ENCODE measurements at places on chromosomes 16 and 17.

DNA sequence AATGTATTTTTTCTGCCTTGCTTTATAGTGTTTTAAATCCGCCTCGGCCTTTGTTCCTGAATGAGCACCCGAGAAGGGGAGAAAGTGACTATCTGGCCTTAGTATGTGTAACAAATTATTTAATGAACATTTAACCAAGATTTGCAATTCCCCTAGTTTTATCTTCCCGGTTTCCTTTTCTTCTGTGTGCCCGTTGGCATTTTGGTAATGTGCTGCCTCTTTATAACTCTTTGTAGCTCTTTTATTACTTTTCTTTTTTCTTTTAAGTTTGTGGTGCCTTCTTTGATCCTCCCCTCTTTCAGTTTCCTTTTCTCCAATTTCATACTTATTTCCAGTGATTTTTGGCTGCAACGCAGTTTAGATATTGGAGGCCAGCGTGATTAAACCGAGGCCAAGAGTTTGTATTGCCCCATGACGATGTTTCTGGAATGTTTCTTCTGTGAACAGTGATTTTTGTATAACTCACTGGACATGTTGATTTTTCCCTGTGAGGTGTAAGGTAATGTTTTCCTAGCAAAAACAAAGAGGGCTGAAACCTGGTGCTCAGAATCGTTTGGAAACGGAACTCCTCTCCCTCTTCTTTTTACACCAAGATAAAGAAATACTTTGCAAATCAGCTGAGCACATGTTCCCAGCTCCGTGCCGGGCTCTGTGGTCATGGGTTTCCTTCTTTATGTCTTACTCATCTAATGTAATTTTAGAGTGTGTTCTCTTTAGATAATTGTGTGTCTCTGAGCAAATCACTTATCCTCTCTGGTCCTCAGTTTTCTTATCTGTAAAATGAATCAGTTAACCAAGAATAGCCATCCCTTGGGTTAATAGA lies 344.3 kb downstream of the WWOX start:
- DNase-seq: no peak

DNA sequence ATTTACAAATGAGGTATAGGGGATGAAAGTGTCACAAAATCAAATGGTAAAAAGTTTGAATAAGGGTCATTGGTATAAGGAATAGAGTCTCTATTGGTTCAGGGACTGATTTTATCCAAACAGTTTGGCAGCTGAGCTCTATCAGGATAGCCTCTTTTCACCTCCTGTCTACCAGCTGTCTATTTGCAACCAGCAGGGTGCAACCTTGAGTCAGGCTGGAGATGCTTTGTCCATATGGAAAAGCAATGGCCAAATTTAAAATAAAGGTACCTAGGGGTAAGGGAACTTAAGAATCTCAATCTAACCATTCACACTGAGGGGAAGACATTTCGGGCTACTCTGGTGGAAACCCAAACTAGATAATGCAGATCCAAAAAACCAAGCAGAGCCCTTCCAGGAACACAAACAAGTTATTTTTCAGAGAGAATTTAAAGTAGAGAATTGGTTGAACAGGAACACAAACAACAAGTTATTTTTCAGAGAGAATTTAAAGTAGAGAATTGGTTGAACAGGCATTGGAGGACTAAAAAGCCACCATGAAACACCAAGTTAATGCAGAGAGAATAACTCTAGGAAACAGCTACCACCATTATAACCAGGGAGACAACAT lies 12.6 kb upstream of the CA10 start:
- DNase-seq: no peak

GRCh38 chr17:12667299-12667958 lies 1.7 kb downstream of the MYOCD start:
- DNase-seq: no peak

- DNase-seq: no peak
Measured at GRCh38 chr16:2398520-2398919, 30.7 kb upstream of the CCNF start.

GRCh38 chr16:72201387-72201786 lies 29.4 kb upstream of the PMFBP1 start:
- DNase-seq: no peak

DNA sequence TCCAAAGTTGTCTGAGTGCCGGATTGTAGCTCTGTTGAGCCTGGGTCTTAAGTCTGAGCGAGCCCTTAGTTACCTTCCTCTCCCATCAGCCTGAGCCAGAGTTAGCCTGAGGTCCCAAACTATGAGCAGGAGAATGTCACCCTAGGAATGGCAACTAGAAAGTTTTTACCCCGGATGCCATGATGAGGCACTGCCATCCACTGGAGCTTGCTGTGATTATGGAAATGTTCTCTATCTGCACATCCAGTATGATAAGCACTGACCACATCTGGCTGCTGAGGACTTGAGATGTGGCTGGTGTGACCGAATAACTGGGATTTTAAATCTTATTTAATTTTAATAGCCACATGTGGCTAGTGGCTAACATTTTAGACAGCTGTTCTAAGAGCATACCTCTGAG lies 550.0 kb downstream of the CDH13 start:
- DNase-seq: no peak

- no peak for DNase-seq
Measured at GRCh38 chr17:59493867-59494266, 71.5 kb upstream of the DHX40 start.

- no peak for DNase-seq
Measured at GRCh38 chr17:29248845-29249244, 2.2 kb downstream of the CRYBA1 start.

DNA sequence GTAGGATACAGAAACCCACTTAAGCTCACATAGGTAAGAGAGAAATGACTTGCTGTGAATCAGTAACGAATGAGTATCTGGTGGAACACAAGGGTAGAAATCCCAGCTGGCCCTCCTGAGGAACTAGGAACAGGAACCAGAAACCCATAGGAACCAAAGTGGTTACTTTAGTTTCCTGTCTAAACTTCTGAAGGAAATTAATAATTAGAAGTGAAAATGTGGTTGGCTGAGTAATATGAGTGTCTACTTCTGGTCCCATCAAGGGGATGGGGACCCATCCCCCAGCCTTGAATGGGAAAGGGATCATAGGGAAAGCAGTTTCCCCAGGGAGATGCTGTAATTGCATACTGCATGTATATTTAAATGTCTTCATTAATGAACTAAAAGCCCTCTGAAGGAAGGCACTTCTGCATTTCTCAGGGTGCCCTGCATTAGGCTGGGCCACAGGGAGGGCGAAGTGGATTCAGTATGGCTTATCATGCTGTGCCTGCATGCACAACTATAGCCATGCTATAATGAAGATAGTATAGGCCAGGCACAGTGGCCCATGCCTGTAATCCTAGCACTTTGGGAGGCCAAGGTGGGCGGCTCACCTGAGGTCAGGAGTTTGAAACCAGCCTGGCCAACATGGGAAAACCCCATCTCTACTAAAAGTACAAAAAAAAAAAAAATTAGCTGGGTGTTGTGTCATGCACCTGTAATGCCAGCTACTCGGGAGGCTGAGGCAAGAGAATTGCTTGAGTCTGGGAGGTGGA lies 45.6 kb downstream of the CYB5B start:
- peak; percentile 22 for DNase-seq

DNA sequence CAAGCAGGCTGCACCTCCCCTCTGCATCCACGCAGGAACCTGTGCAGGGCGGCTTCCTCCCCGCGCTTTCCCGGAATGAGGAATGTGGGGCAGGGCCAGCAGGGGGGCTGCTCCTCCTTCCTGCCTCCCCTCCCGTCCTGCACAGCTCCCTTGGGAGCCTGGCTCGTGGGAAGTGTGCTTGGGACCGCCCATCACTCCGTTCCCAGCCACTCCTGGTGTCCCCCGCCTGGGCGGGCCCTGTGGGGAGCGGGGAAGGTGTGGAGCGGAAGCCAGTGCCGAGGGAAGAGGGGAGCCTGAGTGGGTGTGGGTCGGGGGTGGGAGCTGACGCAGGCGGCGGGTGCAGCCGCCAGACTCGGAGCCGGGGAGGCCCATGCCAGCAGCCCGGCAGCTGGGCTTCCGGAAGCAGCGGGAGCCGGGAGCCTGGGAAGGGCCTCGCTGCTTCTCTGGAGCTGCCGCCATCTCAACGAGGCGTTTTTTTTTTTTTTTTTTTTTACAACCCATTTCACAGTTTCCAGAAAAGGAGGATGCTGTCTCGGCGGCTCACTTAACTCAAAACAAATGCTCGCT lies 24.1 kb downstream of the BAHCC1 start:
- no peak for DNase-seq

GRCh38 chr16:24571096-24571495 lies 31.7 kb downstream of the RBBP6 start:
- no peak for DNase-seq

DNA sequence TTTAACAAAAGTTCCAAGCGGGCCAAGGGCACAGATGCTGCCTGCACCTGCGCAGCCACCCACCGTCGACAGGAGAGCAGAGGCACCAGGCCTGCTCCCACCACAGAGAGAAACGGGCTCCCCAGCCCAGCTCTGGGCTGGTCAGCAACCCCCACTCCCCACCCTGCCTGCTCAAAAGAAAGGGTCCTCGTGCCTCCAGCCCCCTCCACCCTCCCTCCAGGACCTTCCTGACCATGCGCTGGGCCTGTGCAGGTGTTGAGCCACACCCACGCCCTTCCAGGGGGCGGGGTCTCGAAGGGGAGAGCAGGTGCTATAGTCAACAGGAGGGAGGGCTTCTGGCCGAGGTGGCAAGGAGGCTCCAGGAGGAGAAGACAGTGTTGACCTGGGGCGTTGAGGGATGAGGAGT lies 25.3 kb downstream of the ZNF778 start:
- no peak for DNase-seq

DNA sequence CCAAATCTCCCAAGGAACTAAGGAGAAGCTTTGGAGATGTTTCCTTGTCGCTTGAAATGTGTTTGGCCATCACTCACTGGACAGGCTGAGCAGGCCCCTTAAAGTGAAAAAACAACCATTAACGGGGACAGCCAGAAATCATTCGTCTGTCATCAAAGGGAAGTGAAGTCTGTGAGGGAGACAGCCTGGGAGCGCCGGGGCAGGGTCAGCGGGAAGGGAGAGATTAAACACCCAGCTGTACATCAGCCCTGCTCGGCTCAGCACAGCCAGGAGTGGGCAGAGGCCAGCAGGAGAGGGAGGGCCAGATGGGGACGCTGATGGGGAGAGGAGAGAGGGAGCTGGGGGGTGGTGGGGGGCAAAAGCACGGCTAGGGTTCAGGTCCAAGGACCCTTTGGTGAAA lies 105.1 kb downstream of the SDK2 start:
- DNase-seq: no peak

GRCh38 chr17:78726513-78726912 lies 55.6 kb downstream of the CYTH1 start:
- no peak for DNase-seq

DNA sequence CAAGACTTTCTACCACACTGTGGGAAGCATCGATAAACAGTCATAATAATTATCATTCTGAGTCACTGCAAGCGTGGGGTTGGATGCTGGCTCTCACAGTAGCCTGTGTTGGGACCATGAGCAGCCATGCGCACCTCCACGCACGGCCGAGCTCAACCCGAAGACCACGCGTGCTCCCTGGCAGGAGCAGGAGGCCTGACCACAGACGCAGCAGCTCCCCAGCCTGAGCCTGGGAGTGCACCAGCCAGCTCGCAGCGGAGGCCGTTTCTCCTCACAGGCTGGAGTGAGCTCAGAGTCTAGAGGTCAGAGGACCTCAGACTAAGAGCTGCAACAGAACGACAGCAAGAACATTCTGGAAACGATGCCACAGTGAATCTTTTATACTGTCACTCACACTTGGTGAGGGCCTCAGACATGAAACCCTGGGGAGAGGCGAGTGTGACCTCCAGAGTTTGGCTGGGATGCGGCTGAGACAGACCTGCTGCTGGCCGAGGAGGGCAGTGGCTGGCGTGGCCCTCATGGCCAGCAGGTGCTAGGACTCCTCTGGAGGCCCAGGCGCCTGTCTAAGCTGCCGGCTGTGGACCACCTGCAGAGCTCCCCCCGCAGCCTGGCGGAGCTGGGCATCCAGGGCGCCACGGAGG lies 6.0 kb downstream of the NDUFAF8 start:
- no peak for DNase-seq

- DNase-seq: no peak
Measured at GRCh38 chr16:87324411-87325275, 7.5 kb upstream of the C16orf95 start.

DNA sequence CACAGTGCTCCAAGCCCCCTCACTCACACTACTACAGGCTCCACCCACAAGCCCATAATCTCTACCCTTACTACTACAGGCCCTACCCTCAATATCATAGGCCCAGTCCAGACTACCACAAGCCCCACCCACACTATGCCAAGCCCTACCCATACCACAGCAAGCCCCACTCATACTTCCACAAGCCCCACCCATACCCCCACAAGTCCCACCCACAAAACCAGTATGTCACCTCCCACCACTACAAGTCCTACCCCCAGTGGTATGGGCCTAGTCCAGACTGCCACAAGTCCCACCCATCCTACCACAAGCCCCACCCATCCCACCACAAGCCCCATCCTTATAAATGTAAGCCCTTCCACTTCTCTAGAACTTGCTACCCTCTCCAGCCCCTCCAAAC lies 13.8 kb downstream of the RIPOR1 start:
- peak; percentile 57 for DNase-seq

GRCh38 chr16:85354686-85355514 lies 242.6 kb upstream of the CIBAR2 start:
- DNase-seq: no peak

DNA sequence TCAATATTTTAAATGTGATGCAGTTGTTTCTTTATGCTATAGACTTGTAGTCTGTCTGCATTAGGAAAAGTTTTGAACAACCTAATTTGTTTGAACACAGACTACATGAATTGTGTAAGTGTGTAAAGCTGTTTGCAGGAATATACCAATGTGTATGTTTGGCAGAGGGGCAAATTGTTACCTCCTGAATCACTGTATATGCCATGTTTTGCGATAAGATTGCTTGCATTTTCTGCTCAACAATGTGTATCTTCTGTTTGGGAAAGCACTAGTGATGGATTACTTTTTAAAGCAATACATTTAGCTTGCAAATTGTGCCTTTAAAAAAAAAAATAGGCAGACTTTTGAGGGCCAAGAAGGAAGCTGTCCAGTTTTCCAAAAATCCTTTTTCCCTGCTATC lies 14.6 kb downstream of the RBBP6 start:
- no peak for DNase-seq

GRCh38 chr17:48455791-48456190 lies 25.8 kb upstream of the SKAP1 start:
- DNase-seq: no peak

- DNase-seq: no peak
Measured at GRCh38 chr16:72171236-72171635, 719 bp downstream of the PMFBP1 start.

- DNase-seq: no peak
Measured at GRCh38 chr16:3971261-3971660, 90.7 kb upstream of the CREBBP start.

GRCh38 chr17:67531291-67531690 lies 154.2 kb downstream of the PITPNC1 start:
- no peak for DNase-seq

DNA sequence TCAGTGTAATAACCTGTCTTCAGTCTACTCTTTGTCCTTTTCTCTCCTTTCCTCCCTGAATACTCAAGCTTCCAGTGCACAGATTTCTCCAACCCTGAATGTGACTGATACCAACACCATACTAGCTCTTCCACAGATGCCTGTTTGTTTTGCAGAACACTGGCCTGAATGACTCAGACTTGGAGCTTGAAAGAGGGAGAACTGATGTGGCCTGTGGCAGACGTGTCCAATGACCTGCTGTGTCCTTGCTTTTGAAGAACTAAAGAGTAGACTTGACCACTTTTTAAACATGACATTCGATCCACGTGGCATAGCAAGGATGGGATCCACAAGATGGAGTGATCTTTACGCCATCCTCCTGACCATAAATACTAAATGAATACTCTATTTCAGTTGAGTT lies 361.0 kb downstream of the WWOX start:
- DNase-seq: no peak

GRCh38 chr16:72963533-72964315 lies 84.2 kb downstream of the ZFHX3 start:
- no peak for DNase-seq
